IPS DF 6.9 (cell line): ENCODE measurements at places on chromosomes 5 and 9.

DNA sequence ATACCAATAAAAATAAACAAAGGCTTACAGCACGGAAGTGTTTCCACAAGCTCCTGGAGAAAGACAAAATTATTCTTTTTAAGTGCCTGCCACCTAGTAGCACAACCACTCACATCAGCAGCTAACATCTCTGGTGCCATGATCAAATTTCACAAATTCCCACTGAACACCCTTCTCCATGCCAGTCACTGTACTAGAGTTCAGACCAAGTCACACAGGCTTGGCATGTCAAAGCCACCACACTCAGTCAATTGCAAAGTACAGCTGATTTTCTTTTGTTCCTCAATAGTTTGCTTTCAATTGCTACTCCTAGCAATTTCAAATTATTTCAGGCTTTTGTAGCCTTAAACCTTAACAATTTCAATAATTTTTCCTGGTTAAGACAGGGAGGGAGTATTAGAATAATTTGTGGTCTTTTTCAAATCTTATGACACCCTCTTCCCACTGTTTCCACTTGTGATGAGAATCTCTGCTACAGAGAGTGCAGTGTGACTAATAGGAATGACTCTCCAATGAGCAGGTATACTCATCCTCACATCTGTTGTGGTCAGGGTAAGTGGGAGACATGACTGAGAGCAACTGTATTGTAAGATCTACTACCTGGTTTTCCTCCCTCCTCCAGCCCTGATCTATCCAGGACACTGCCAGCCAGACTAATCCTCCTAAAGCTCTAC is 46.2 kb downstream of the RNF145 start:
- DNase-seq: no peak

- no peak for DNase-seq
Observed at GRCh38 chr5:20609126-20609525, 621.1 kb upstream of the CDH18 start.

GRCh38 chr5:172766287-172767108 is 4.5 kb downstream of the DUSP1 start:
- no peak for DNase-seq

- no peak for DNase-seq
Observed at GRCh38 chr9:71254592-71255277, 133.3 kb upstream of the TRPM3 start.

- DNase-seq: no peak
Observed at GRCh38 chr9:136338511-136338910, 11.2 kb downstream of the GPSM1 start.
